ENCODE measurements at places on chromosomes 5 and 9. TPM values are rescaled to one million over a fixed set of nuclear protein-coding genes. Genes with fewer than 3 reads are reported as not detected.

GRCh38 chr5:173198049-173198448 lies 37.0 kb downstream of the NKX2-5 start:
- no peak for DNase-seq

Gene SHISAL2B
- total RNA-seq: not detected

- DNase-seq: no peak
Observed at GRCh38 chr5:14188778-14189177, 45.6 kb downstream of the TRIO start.

- no peak for DNase-seq
Observed at GRCh38 chr5:143213851-143214363, 189.6 kb downstream of the NR3C1 start.

Gene ITGA1
- 303 TPM for total RNA-seq

DNA sequence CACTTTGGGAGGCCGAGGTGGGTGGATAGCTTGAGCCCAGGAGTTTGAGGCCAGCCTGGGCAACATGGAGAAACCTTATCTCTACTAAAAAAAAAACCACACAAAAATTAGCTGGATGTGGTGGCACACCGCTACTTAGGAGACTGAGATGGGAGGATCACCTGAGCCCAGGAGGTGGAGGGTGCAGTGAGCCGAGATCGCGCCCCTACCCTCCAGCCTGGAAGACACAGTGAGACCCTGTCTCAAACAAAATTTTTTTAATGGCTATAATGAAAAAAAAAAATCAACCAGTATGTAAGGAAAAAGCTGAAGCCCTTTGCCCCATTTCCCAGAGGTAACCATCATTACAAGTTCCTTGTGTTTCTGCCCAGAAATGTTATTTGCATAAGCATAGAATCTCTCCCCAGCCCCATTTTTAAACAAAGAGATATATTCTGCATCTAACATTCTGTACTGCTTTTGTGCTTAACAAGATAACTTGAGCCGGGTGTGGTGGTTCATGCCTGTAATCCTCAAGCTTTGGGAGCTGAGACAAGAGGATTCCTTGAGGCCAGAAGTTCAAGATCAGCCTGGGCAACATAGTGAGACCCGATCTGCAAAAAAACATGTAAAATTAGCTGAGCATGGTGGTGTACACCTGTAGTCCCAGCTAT lies 35.1 kb upstream of the KCNIP1 start:
- no peak for DNase-seq

Gene UNC5A
- 0.32 TPM for total RNA-seq

GRCh38 chr5:136066661-136067271 lies 38.0 kb downstream of the TGFBI start:
- DNase-seq: no peak

Gene ADAMTSL1
- total RNA-seq: 42.3 TPM

DNA sequence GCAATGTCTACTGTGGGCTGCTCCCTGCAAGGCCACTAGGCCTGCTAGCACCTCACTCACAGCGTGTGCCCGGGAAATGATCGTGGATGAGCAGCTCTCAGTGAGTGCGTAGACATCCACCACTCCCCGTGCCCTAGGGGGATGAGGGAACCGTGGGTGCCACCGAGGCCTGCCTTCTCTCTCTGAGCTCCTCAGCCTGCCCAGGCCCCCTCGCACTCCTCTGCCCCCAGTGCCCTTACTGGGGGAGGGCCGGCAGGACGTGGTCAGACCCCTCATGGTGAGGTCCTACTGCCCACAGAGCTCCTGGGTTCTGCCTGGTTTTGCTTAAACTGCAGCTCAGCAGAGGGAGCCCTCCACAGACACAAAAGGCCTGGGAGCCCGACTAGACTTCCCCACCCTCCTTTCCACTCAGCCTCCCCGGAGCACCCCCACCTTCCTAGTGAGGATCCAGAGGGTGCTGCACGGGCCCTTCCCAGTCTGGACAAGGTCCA lies 220.0 kb downstream of the CACNA1B start:
- DNase-seq: no peak

Gene TPPP
- total RNA-seq: 4.1 TPM

DNA sequence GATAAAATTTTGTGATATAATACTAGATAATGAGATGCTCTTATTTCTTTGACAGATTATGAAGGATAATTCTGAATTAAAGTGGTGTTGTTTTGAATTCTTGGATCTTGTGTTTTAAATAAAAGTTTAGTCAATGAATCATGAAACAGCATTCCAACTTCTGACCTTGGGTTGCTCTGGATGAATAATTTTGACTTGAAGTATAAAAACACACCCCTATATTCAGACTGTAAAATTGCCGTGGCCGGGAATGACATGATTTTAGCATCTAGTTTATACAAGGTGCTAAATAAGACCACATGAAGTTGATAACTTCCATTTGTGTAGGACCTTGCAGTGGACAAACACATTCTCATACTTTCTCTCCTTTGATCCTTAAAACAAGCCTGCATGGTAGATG lies 67.2 kb upstream of the DAP start:
- no peak for DNase-seq

Gene GABRA6
- not detected for total RNA-seq

DNA sequence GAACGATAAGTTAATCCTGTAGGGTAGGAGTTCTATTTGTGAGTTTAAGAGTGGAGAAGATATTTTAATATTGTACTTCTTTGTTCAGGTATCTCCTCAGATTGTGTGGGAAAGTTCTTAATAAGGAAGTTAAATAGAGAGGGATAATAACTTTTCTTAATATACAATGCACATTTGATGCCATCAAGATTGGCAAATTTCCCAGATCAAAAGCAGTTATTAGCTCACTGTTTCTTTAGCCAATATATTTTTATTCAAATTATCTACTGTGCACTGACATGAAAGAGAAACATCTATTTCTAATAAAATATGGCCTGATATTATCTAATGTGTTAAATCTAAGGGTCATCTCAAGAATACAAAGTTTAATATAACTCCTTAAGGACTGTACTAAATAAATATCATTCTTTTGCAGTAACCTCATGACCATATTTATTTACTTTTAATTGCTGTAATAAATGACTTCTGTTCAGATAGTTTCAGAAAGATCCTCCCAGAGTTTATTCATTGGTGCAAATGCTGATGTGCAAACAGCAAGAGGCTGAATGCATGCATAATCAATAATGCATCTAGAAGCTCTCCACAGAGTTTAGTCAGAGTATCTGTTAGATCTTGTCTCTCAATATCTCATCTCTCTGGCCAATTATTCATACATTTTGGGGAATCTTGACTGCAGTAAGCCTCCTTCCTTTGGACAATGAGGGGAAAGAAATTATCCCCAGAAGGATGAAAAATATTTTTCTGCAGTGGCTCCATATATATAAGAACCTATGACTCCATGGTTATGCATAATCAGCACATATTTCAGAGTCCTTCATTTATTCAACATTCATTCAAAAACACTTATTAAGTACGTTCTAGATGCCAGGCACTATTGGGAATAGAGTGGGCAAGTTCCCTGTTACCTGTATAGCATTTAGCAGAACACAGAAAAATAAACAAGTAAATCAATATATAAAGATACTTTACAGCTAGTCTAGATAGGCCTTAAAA lies 85.3 kb downstream of the SPATA31D1 start:
- DNase-seq: no peak

Gene PDLIM4
- 17.4 TPM for total RNA-seq

- no peak for DNase-seq
Observed at GRCh38 chr9:12166518-12166917, 526.7 kb upstream of the TYRP1 start.

Gene WDR38
- not detected for total RNA-seq

Gene CLIC3
- total RNA-seq: 3.6 TPM

DNA sequence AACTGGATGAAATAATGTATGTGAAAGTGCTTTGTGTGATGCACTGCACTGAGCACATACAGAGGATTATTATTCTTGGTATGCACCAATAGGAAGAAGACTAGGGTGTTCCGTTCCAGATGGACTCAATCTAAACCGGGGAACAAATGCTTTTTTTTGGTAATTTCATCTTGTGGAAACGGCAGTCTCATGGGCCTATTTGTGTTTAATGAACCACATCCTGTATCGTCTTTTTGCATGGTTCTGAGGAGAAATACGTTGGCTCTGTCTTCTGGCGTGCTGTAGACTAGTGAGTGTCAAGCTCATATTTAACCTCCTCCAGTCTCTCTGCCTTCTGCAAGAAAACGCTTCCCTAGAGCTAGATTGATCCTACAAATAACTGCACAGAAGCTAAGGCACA lies 30.0 kb downstream of the TRIM32 start:
- no peak for DNase-seq

Gene CDKN2A
- total RNA-seq: 0.85 TPM

Measured in urinary bladder (tissue), 4 donors.